ENCODE measurements at places on chromosomes 11 and 22. TPM values are rescaled to one million over a fixed set of nuclear protein-coding genes. Genes with fewer than 3 reads are reported as not detected.

DNA sequence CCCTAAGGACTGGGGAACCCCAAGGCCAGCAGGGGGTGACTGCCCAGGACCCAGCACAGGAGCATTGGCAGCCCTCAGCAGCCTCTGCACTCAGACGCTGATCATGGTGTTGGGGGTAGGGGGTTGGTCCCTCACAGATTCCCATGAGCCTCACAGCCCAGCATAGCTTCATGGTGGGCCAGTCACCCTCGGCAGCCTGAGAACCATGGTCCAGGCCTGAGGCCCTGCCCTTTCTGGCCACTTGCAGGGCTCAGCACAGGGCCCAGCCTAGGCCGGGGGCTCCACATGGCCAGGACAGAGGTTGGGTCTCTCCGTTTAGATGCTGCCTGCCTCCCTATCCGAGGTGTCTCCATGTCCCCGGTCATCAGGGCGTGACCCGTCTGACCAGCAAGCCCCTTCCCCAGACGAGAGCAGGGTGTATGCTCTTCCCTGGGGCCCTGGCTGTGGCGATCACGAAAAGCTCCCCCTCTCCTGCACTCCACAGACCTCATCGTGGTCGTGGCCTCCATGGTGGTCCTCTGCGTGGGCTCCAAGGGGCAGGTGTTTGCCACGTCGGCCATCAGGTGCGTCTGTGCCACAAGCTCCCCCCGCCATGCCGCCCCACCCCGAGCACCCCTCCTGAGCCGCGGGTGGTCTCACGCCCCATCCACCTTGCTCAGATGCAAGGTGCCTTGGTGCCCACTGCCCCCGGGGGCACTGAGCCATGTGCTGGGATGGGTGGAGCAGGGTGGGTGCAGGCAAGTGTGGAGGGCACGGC is 126.2 kb downstream of the KCNQ1 start:
- no peak for DNase-seq

DNA sequence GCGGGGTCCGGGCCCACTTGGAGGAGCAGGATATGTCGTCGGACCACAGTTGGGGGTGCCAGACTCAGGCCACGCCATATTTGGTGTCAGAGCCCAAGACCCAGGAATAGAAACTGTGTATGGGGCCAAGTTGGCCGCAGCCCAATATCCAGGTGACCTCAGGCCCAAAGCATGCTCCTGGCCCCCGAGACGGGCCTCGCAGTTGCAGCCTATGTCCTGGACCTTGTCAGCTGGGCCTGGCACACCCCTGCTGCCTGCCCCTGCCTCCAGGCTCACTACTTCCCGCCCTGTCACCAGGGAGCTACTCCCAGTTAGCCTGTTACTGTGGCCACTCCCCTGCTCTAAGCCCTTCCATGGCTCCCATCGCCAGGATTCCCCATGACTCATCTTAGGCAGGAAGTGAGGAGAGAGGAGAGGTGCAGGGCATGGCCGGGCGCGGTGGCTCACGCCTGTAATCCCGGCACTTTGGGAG is 23.1 kb downstream of the A4GALT start:
- DNase-seq, result peak; percentile 63

DNA sequence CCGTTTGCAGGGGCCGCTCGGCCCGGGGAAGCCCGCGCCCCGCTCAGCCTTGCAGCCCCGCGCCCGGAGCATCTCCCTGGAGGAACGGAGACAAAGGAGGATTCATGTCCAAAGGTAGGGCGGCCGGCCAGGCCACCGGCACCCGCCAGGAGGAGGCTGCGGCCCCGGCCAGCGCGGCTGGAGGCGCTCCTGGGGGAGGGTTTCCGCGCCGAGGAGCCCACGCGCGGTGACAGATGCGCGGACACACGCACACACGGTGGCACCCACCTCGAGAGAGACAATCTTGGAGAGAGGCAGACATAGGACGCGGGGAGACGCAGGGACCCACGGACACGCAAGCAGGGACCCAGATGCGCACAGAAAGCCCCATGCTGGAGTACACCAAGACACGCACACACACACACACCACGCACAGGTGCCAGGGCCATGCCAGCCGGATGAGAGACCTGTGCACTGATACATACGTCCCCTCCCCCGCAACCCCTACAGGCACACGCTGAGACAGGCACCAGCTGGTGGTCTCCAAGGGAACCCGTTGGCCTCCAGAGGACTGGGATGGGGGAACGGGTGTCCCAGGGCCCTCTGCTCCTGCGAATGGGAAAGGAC is 7.8 kb downstream of the SEPTIN3 start:
- DNase-seq, result no peak

Gene TECTA
- 0.78 TPM for total RNA-seq

DNA sequence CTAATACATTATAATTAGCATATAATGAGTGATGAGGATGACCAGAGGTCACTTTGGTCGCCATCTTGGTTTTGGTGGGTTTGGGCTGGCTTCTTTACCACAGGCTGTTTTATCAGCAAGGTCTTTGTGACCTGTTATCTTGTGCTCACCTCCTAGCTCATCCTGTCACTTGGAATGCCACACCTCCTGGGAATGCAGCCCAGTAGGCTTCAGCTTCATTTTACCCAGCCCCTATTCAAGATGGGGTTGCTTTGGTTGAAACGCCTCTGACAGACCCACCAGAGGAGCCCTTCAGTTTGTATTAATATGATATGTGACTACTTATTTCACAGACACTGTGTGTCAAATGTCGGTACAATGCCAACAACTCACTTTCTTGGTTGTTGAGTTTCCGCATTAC is 20.2 kb downstream of the FOLR3 start:
- DNase-seq, result no peak

Gene ROM1
- 4.5 TPM for total RNA-seq

GRCh38 chr11:63838150-63838677 is 696 bp upstream of the MARK2 start:
- no peak for DNase-seq

Gene QSER1
- total RNA-seq, result 5.0 TPM

- DNase-seq, result no peak
These were observed 94.8 kb upstream of the NTM start for GRCh38 chr11:131275580-131275979.

Gene NXPE4
- not detected for total RNA-seq

Gene OR52H1
- total RNA-seq, result not detected
